Neural crest cell (in vitro differentiated cells): ENCODE measurements at places on chromosomes 1 and 21. TPM values are rescaled to one million over a fixed set of nuclear protein-coding genes. Genes with fewer than 3 reads are reported as not detected.

Gene COL6A1
- total RNA-seq, result 118 and 120 TPM in 2 replicates

Gene DPYD
- total RNA-seq, result 5.9 and 7.3 TPM in 2 replicates

Gene S100A3
- total RNA-seq, result not detected in 2 replicates

Gene CLCA1
- total RNA-seq, result not detected in 2 replicates

Gene SPRR1A
- not detected in 2 replicates for total RNA-seq

Gene IGFN1
- not detected in 2 replicates for total RNA-seq

Gene SPATA45
- 0.68 and 1.3 TPM in 2 replicates for total RNA-seq

Gene CD247
- total RNA-seq, result 2.8 and 3.9 TPM in 2 replicates

Gene DRAXIN
- 9.7 TPM in 2 replicates for total RNA-seq

Gene PCNX2
- 13.6 and 15.6 TPM in 2 replicates for total RNA-seq

Gene C1orf185
- not detected in 2 replicates for total RNA-seq

Gene PRRC2C
- total RNA-seq, result 218 and 241 TPM in 2 replicates

Gene MAP10
- 1.9 and 2.0 TPM in 2 replicates for total RNA-seq

Gene ACTL8
- total RNA-seq, result not detected in 2 replicates

Gene ZC3H11A
- 101 and 108 TPM in 2 replicates for total RNA-seq

- no peak for DNase-seq
- H3K4me1 ChIP-seq, result peaks cover 76% of the 10 kb centered on the region
- no peak overlapping the region for H3K4me3 ChIP-seq
- H3K27me3 ChIP-seq, result no peaks in the 10 kb centered on the region
Observed at GRCh38 chr1:21325231-21325718, 35.0 kb upstream of the ECE1 start.

- H3K27ac ChIP-seq, result no peak overlapping the region
- no peak overlapping the region for H3K4me3 ChIP-seq
- no peaks in the 10 kb centered on the region for H3K4me1 ChIP-seq
- no peaks in the 10 kb centered on the region for H3K36me3 ChIP-seq
- H3K27me3 ChIP-seq, result no peaks in the 10 kb centered on the region
Observed at GRCh38 chr1:53625766-53626520, 113.0 kb downstream of the GLIS1 start.

- H3K27me3 ChIP-seq, result no peaks in the 10 kb centered on the region
- H3K36me3 ChIP-seq, result no peaks in the 10 kb centered on the region
- H3K4me3 ChIP-seq, result no peak overlapping the region
- no peak for DNase-seq
- H3K4me1 ChIP-seq, result peaks cover 15% of the 10 kb centered on the region
Observed at GRCh38 chr1:179888071-179888470, 6.0 kb downstream of the TOR1AIP1 start.

DNA sequence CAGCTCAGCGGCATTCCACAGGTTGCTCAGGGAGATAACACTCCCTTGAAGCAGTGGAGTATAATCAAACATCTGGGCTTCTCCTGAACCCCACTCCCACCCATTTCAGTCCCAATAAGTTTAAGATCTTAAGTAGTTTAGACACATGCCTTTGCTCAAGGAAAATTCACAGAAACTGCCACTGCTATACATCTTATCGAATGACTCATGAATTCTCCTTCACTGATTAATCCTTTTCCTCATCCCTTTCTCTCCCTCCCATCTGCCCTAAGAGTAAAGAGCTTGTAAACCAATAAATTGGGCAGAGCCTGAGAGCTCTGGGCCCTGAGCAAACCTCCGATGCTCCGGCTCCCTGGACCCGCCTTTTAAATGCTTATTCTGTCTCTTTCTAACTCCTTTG is 10.2 kb downstream of the VN1R5 start:
- no peaks in the 10 kb centered on the region for H3K4me1 ChIP-seq
- no peak overlapping the region for H3K4me3 ChIP-seq
- no peak overlapping the region for H3K27ac ChIP-seq
- H3K36me3 ChIP-seq, result peaks cover 7% of the 10 kb centered on the region
- peaks cover 2% of the 10 kb centered on the region for H3K27me3 ChIP-seq

- H3K36me3 ChIP-seq, result no peaks in the 10 kb centered on the region
- H3K4me3 ChIP-seq, result no peak overlapping the region
- no peaks in the 10 kb centered on the region for H3K4me1 ChIP-seq
- H3K27me3 ChIP-seq, result no peaks in the 10 kb centered on the region
- DNase-seq, result no peak
- no peak overlapping the region for H3K27ac ChIP-seq
Observed at GRCh38 chr1:163035446-163036249, 33.5 kb upstream of the RGS4 start.

DNA sequence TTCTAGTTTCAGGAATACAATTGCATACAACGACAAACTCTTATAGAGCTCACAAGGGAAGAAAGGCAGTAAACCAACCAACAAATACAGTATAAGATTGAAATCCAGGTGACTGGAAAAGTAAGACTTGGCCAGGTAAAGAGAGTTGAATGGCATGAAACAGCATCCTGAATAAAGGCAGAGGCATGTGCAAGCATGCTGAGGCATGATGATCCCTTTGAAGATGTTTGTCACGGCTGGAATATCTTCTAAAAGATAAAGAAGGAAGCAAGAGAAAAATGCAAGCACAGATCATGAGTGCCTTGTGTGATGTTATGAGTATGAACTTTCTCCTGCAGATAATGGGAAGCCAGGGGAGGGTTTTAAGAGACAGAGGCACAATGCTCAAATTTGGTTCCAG is 83.3 kb upstream of the SPATA6 start:
- peaks cover 32% of the 10 kb centered on the region for H3K27me3 ChIP-seq
- H3K27ac ChIP-seq, result no peak overlapping the region
- no peaks in the 10 kb centered on the region for H3K4me1 ChIP-seq
- no peaks in the 10 kb centered on the region for H3K36me3 ChIP-seq
- no peak overlapping the region for H3K4me3 ChIP-seq
- DNase-seq, result no peak

DNA sequence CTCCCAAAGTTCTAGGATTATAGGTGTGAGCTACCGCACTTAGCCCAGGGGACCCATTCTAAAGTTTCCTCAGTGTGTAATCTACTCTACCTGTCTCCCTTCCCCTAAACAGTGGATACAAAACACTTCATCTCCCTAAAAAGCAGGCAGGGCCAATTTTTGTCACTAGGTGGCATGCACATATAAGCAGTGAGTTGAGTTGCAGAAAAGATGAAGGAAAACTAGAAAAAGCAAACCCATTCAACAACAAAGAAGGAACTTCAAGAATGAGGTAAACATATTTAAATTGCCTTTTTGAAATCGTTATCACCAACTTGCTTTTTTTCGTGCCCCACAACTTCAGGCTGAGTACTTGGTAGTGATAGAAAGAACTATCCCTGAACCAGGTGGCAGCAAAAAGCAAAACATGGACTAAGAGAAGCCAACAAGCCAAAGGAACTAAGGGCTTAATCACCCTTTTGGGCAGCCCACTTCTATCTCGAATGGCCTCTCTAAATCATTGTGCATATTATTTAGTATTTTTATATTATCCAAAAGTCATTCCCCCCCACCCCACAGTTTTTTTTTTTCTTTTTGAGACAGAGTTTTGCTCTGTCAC is 19.7 kb upstream of the ALDH9A1 start:
- H3K27me3 ChIP-seq, result no peaks in the 10 kb centered on the region
- peak; percentile 32 for DNase-seq
- H3K36me3 ChIP-seq, result no peaks in the 10 kb centered on the region
- H3K27ac ChIP-seq, result no peak overlapping the region

GRCh38 chr1:218547957-218548730 is 203.0 kb downstream of the TGFB2 start:
- DNase-seq, result no peak
- no peak overlapping the region for H3K27ac ChIP-seq
- no peaks in the 10 kb centered on the region for H3K4me1 ChIP-seq
- H3K4me3 ChIP-seq, result no peak overlapping the region
- peaks cover 2% of the 10 kb centered on the region for H3K36me3 ChIP-seq

GRCh38 chr1:30407865-30408580 is 315.4 kb downstream of the MATN1 start:
- H3K4me1 ChIP-seq, result peaks cover 5% of the 10 kb centered on the region
- no peaks in the 10 kb centered on the region for H3K36me3 ChIP-seq
- DNase-seq, result no peak

DNA sequence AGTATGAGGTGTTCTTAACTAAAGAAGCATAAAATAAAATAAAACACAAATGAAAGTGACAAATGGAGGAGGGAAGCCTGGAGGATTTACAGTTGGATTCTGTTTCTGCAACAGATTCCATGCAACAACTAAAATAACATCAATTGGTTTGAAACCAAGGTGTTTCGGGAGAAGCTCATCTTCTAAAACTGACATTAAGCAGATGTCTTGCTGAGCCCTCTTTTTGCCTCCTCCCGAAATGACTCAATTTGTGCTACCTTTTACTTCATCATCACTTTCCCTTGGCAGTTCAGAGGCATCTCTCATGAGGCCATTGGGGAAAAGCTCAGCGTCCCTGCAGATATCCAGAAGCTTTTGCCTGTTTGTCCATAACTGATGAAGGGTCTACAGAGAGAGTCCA is 121.6 kb upstream of the ADAR start:
- H3K4me1 ChIP-seq, result peaks cover 59% of the 10 kb centered on the region
- no peaks in the 10 kb centered on the region for H3K36me3 ChIP-seq
- H3K27me3 ChIP-seq, result no peaks in the 10 kb centered on the region
- H3K27ac ChIP-seq, result peak overlapping the region; percentile 6

DNA sequence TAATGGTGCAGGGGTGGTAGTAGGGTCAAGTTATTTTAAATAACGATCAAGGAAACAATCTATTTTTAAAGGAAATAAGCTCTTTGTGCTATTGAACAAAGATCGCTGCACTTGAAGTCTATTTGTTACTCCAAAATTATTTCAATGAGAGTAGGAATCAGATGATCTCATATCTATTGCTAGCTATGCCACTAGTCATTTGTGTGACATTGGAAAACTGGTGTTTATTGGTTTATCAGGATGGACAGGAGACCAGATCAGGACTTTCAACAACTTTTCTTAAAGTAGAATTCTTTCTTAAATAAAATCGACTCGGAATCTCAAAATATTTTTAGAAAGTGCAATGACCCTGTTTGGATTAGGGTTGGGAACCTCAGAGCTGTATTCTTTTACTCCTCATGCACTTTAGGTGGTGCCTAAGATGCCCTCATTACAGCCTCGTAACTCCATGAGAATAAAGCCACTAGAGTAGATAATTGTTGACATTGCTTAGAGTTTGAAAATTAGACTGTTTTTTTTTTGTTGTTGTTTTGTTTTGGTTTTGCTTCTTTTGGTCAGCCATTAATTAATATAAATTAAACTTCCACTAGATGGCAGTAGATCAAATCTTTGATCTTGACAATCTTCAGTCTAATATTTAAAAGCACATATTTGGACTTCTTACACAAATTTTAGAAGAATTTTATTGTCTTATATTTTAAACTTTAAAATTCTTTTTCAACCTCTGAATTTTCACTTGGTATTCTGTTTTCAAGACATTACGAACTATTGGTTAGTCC is 352.4 kb downstream of the USP25 start:
- no peak overlapping the region for H3K27ac ChIP-seq
- no peak overlapping the region for H3K4me3 ChIP-seq
- no peaks in the 10 kb centered on the region for H3K27me3 ChIP-seq
- no peaks in the 10 kb centered on the region for H3K36me3 ChIP-seq
- DNase-seq, result no peak
- H3K4me1 ChIP-seq, result peaks cover 12% of the 10 kb centered on the region

- no peak overlapping the region for H3K4me3 ChIP-seq
- H3K36me3 ChIP-seq, result peaks cover 5% of the 10 kb centered on the region
- H3K27ac ChIP-seq, result no peak overlapping the region
Observed at GRCh38 chr1:244352156-244352830, 99.4 kb downstream of the ADSS2 start.

- no peak overlapping the region for H3K27ac ChIP-seq
- no peak overlapping the region for H3K4me3 ChIP-seq
- DNase-seq, result no peak
- no peaks in the 10 kb centered on the region for H3K36me3 ChIP-seq
- peaks cover 17% of the 10 kb centered on the region for H3K27me3 ChIP-seq
Observed at GRCh38 chr21:44377201-44377921, 23.9 kb downstream of the TRPM2 start.

- no peak for DNase-seq
- H3K4me1 ChIP-seq, result no peaks in the 10 kb centered on the region
- H3K36me3 ChIP-seq, result no peaks in the 10 kb centered on the region
- H3K27me3 ChIP-seq, result no peaks in the 10 kb centered on the region
Observed at GRCh38 chr1:232193451-232193783, 436.5 kb downstream of the SIPA1L2 start.

- no peaks in the 10 kb centered on the region for H3K36me3 ChIP-seq
- H3K27me3 ChIP-seq, result no peaks in the 10 kb centered on the region
- no peak for DNase-seq
Observed at GRCh38 chr1:29311352-29312030, 75.2 kb downstream of the PTPRU start.

DNA sequence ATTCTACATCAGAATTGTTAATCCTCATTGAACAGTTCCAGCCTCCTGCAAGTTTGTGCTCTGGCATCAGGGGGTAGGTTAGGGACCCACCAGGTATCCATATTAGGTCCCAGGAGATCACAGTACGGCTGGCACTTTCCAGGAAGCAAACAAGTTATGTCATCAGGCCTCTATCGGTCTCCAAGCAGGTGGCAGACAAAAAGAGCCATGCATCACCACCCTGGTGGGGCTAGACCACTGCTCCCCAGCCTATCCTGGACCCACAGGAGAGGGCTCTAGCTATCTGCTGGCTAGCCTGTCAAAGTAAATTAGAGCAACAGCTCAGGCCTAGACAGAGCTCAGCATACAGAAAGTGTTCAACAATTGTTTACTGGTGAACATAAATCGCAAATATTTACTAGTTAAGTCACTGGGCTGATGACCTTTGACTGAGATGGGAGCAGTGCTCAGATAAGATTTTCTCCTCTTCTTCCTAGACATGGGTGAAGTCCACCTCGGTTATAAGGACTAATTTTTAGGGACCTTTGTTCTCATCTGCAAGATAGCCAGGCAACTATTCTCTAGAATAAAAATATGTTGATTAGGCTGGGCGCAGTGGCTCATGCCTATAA is 6.4 kb downstream of the NUAK2 start:
- peak overlapping the region; percentile 85 for H3K4me3 ChIP-seq
- DNase-seq, result no peak
- H3K36me3 ChIP-seq, result peaks cover 7% of the 10 kb centered on the region
- H3K27ac ChIP-seq, result peak overlapping the region; percentile 96

GRCh38 chr1:119327450-119328155 is 41.0 kb upstream of the HAO2 start:
- DNase-seq, result peak; percentile 42
- no peaks in the 10 kb centered on the region for H3K36me3 ChIP-seq
- H3K4me3 ChIP-seq, result peak overlapping the region; percentile 87
- peak overlapping the region; percentile 81 for H3K27ac ChIP-seq

- H3K4me3 ChIP-seq, result peak overlapping the region; percentile 83
- no peaks in the 10 kb centered on the region for H3K36me3 ChIP-seq
- H3K4me1 ChIP-seq, result peaks cover 11% of the 10 kb centered on the region
- H3K27ac ChIP-seq, result no peak overlapping the region
- DNase-seq, result peak; percentile 41
- H3K27me3 ChIP-seq, result peaks cover 75% of the 10 kb centered on the region
Observed at GRCh38 chr1:207959141-207959825, 48.4 kb upstream of the CD34 start.

DNA sequence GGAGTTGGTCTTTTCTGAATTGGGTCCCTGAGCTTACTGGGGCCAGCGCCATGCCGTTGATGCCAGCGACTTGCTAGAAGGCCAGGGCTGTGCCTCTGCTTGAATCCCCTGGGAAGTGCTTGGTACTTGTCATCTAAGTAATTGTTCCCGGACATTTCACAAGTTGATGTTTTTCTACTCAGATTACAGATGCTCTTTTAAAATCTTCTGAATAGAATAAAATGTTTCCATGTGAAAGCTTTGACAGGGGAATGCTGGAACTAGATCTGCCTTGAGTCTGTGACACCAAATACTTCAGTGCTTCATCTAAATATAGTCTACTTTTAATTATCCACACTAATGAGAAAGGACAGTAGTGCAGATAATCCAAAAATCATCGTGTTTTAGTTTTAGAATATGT is 38.3 kb downstream of the PTGFRN start:
- no peak for DNase-seq
- no peak overlapping the region for H3K4me3 ChIP-seq
- H3K36me3 ChIP-seq, result peaks cover 10% of the 10 kb centered on the region
- H3K27ac ChIP-seq, result no peak overlapping the region
- no peaks in the 10 kb centered on the region for H3K27me3 ChIP-seq
